Stimulated activated CD4-positive, alpha-beta T cell treated with anti-CD3 and anti-CD28 coated beads, TNF-alpha, amount 100 ng/mL, for 4 hours (primary cell): ENCODE measurements at places on chromosomes 2 and 18.

- DNase-seq: no peak
Observed at GRCh38 chr2:11810237-11810977, 64.0 kb downstream of the LPIN1 start.

DNA sequence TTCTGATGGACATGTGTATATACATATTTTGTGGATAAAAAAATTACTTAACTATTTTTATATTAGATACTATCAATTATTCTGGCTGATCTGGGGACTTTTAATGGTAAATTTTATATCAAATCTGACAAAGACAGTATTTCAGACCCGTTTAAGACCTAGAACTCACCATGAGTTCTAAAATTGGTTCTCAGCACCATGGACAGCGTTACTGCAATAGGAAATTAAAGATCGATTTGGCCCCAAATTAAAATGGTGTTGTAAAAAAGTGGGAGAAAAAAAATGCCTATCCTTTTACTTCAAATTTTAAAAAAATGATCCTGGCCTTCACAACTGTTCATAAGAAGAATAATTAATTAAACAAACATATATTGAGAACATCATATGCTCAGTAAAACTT lies 919 bp upstream of the SCN2A start:
- DNase-seq: no peak

DNA sequence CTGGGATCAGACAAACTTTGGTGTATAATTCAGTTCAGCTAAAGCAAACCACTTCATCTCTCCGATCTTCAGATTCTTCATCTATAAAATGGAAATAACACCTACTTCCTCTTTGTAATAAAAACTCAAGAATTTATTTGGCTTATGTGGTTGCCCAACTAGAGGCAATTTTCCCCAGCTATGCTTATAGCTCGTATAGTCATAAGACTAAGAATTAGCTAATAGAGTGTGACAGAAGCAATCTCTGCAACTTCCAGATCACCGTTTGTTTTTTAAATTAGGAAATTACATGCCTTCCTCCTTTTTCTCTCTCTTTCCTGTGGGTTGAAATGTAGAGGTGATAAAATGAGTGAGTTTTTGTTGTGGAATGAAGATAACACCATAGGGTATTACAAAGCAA lies 35.3 kb upstream of the KCNF1 start:
- no peak for DNase-seq

GRCh38 chr2:198162276-198162675 lies 357.9 kb downstream of the PLCL1 start:
- DNase-seq: no peak

GRCh38 chr18:59432803-59433597 lies 73.9 kb upstream of the LMAN1 start:
- DNase-seq: no peak

DNA sequence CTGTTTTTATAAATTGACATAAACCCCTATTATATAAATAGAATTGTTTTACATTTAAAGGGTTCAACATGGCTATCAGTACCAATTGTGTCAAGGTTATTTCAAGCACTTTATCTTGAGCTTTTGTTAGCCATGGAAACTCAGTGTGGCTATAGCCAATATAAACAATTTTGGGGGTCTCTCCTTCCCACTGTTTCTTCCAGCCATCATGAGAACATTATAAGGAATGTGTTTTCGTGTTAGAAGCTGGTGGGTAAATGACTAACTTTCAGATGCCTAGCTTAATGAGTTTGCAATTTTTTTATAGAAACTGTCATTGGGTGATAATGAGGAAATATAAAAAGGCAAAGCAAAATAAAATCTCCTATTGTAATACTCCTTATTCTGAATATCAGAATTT lies 153.5 kb upstream of the FOSL2 start:
- DNase-seq: no peak

DNA sequence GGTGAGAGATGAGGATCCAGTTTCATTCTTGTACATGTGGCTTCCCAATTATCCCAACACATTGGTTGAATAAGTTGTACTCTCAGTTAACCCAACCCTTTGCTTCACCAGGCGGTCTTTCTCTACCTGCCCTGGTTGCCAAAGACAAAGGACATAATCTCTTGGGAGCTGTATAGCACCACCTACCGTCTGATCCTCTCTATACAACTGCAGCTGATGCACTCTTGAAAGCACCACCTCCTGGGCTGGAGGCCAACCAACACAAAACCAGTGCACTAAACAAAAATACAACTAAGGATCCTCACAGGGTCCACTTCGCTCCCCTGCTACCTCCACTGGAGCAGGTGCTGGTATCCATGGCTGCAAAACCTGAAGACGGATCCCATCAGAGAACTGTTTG lies 473.6 kb upstream of the NRXN1 start:
- no peak for DNase-seq

GRCh38 chr2:195238379-195238778 lies 418.6 kb upstream of the SLC39A10 start:
- DNase-seq: no peak

DNA sequence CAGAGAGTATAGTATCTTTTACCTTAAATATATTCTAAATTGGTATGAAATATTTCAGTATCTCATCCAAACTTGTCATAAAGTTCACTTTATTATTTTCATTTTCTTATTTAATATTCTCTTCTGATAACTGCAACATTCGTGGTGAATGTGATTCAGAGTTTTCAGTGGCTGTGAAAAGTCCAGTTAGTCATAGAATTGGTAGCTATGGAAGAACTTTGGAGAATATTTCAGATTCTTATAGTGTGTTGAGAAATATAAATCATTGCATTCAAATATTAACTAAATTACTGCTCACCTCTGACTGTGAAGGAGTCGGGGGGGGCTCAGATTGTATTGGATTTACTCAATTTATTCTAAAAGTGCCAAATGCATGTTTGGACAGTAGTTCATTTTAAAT lies 178.6 kb upstream of the VWC2L start:
- DNase-seq: no peak

DNA sequence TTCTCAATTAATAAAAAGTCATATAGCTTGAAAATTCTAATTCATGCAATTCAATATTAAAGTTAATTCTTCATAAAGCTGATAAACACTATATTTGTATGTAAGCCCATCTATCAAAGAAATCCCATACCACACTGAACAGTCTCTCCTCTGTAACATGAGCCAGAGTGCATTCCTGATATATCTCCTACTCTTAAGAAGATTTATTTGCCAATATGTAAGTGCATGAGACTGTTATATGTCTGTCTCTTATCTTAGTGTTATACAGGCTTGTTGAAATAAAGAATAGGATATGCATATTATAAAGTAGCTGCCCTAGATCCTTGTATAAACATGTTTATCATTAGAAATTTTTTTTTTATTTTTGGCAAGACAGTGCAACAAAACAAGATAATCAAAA lies 40.4 kb upstream of the TTC32 start:
- no peak for DNase-seq

DNA sequence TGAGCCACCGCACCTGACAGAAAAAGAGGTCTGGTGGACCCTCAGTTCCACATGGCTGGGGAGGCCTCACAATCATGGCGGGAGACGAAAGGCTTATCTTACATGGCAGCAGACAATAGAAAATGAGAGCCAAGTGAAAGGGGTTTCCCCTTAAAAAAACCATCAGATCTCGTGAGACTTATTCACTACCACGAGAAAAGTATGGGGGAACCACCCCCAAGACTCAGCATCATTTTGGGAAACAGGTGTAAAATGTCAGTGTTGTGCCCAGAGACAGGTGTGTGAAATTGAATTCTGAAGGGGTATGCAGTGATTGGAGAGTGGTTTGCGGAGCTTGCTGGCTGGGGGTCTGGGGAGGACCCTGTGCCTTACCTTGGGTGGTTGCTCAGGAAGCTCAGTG lies 4.6 kb upstream of the D2HGDH start:
- DNase-seq: no peak

GRCh38 chr18:77092104-77093066 lies 40.2 kb downstream of the MBP start:
- no peak for DNase-seq

DNA sequence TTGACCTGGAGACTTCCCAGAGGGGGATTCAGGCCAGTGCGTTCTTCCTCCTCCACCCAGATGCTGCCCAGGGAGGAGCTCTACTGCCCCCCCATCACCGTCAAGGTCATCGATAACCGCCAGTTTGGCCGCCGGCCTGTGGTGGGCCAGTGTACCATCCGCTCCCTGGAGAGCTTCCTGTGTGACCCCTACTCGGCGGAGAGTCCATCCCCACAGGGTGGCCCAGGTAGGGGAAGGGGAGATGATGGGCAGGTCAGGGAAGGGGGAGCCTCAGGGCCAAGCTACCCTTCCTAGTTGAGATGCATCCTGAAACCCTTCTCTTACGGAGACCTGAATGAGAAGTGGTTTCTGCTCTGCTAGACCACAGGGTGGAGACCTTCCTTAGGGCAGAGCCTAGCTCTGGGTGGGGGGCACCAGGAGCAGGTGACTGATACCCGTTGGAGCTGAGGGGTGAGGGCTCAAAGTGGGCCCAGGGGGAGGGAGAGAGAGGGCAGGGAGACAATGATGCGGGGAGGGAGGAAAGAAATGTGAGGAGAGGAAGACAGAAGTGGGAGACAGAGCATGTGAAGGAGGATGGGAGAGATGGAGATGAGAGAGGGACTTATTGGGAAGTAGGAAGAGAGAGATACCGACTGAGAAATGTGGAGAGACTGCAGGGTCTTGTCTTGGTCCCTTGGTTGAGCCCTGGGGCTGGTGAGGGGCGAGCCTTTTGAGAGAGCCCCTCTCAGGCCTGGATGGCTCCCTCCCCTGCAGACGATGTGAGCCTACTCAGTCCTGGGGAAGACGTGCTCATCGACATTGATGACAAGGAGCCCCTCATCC lies 159.4 kb downstream of the DYSF start:
- no peak for DNase-seq

DNA sequence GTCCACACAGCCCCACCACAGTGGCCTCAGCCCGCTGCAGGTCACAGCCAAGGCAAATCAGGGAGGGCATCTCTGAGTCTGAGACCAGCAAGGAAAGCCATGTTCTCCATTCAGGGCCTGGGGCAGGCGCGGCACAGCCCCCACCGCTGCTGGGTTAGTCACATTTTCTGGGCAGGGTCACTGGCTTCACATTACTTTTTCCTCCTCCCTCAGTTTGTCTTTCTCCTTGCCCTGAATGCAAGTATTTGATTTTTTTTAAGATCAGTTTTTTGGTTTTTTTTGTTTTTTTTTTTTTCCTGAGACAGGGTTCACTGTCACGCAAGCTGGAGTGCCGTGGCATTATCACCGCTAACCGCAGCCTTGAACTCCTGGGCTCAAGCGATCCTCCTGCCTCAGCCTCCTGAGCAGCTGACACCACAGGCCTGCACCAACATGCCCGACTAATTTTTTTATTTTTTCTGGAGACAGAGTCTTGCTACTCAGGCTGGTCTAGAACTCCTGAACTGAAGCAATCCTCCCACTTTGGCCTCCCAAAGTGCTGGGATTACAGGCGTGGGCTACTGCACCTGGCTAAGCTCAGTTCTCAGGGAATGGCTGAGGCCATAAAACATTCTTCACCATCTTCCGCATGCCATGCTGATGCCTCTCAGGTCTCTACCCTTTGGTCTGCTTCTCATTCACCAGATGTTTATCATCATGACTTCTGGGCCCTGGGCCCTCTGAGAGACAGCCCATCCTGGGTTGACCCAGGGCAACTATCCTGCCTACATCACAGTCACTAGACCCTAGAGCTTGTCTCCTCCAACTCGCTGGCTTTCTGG lies 628 bp upstream of the CAPG start:
- DNase-seq: no peak

- DNase-seq: peak; percentile 36
Observed at GRCh38 chr18:76821875-76822505, 367 bp upstream of the ZNF236 start.

- DNase-seq: no peak
Observed at GRCh38 chr2:96890726-96891385, 21.0 kb upstream of the SEMA4C start.

DNA sequence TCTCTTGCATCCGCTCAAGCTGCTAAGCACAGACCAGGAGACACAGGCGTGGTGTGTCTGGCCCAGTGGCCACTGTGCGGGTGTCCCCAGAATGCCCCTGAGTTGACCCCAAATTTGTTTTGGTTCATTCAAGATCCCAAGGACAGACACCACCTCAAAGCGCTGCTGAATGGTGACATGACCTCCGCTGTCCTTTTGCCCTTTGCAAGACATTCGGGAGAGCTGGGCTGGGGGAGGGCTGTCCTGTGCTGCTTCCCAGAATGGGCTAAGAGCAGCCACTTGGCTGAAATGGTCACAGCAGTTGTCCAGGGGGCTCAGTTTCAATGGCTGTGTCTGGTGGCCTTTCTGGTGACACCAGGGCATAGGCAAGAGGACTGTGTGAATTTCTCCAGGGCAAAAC lies 84.1 kb downstream of the SMIM21 start:
- DNase-seq: no peak
